ENCODE measurements at places on chromosomes 4 and X. TPM values are rescaled to one million over a fixed set of nuclear protein-coding genes. Genes with fewer than 3 reads are reported as not detected.
A peak's percentile ranks its signal among the peaks of the same experiment; 100 is the strongest.

DNA sequence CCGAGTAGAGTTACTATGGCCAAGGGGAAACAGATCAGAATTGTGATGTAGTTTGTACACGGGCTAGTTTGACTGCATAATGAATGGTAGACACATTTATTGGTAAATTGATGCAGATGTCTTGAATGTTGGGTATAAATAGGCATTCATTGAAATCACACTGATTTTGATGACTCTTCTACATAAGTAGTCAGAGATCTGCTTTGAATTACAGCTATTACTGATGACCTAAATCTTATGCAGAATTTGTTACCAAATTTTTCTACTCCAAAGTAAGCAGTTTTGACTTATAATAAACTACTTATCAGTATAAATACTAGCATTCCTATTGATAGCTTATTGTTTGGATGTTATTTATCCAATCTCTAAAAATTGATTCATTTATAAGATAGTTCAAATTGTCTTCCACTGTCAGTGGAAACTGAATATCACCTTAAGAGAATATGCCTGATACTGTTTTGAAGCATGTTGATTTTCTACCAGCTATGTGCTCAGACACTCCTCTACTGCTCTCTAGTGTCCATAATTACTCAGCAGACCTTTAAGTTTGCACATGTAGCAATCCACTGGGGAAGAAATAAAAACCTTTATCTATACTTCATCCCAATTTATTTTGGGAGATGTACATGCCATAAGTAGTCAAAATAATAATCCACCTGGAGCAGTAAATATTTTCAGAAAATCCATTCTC, 120.3 kb downstream of the RASL11B start:
- DNase-seq, result peak; percentile 73

DNA sequence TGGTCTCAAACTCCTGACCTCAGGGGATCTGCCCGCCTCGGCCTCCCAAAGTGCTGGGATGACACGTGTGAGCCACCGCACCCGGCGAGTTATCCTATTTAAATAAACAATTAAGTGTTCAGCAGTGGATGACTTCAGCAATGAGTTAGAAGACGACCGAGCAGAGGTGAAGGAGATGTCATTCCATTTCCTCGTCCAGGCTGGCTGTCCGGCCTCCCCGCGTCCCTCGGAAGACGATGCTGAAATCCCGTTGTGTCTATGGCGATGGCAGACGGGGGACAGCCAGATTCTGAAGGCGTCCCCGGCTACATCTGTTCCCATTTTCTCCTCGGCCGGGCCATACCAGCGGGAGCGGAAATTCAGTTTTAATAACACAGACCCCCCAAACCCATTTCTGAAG, 209.8 kb downstream of the CRLF2 start:
- no peak for DNase-seq

DNA sequence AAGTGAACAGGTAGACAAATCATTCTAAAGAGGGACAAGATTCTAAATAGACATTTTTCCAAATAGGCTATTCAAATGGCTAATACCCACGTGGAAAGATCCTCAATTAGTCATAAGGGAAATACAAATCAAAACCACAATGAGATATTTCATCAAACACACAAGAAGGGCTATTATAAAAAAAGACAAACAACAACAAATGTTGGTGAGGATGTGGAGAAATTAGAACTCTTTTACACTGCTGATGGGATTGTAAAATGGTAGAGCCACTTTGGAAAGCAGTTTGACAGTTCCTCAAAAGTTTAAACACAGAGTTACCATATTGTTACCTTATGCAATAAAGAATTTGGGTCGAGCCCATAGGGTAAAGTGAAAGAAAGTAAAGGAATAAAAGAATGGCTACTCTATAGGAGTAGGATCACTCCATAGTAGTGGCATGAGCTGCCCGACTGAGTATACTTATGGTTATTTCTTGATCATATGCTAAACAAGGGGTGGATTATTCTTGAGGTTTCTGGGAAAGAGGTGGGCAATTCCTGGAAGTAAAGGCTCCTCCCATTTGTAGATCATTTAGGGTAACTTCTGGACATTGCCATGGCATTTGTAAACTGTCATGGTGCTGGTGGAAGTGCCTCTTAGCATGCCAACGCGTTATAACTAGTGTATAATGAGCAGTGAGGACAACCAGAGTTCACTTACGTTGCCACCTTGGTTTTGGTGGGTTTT, 58.9 kb upstream of the FAM9C start:
- DNase-seq, result no peak

- no peak for DNase-seq
These were observed 39.5 kb upstream of the MAP3K15 start for GRCh38 chrX:19554786-19555185.

GRCh38 chr4:170008371-170008770, 17.8 kb downstream of the MFAP3L start:
- DNase-seq, result no peak

DNA sequence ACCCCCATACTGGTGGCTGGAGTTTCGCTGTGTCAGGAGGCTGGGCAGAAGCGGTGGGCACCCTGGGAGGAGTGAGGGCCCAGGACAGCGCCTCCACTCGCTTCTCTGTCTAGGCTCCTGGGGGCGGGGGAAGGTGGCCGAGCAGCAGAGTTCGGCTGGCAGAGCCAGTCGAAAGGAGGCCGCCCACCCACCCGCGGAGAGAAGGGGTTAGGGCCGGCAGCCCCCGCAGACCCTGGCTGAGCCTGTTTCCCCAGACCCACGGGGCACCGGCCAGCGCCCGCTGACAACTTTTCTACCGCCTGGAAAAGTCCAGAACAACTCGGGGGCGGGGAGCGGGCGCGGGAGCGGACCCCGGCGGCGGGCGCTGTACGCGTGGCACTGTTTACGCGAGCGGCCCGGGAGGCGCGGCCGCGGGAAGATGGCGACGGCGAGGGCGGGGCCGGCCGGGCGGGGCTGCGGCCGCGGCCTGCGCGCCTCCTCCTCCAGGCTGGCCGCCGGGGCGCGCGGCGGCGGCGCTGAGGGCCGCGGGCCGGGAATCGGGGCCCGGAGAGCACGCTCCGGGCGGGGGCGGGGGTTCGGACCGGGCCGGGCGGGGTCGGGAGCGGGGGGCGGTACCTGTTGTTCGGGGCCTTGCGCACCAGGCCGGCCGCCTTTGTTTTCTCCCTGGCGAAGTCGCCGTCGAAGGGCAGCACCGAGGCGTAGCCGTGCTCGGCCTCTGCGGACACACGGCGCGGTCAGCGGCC, 628 bp downstream of the MXD4 start:
- DNase-seq, result peak; percentile 19

- no peak for DNase-seq
These were observed 307.0 kb downstream of the ADGRL3 start for GRCh38 chr4:61507091-61507490.

DNA sequence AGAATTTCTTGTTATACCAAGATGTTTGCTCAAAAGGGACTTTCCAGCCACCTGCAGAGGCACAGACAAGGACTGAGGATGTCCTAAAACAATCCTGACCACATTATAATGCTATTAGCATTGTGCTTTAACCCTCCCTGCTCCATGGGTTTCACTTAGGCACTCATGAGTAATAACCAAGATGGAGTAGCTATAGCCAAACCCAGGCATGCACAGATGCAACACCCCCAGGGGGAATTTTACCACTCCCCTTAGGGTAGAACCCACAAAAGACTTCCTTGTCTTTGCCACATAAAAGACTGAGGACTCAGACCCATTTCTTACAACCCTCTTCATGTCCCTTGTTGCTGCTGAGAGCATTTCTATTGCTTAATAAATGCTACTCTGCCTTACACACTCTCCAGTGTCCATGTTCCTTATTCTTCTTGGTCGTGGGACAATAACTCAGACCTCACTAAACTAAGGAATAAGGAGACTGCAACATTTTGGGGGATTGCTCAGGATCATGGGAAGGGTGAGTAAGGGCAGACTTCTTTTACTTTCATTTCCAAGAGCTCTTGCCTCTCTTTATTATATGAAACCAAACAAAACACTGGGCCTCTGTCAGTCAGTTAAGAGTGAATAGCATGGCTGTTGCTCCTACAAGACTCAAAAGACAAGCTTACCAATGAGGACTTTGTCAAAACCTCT, 103.5 kb downstream of the TECRL start:
- DNase-seq, result no peak

GRCh38 chr4:84956014-84956413, 10.5 kb downstream of the WDFY3 start:
- no peak for DNase-seq

GRCh38 chrX:53171356-53171755, 53.7 kb downstream of the KDM5C start:
- no peak for DNase-seq

- DNase-seq, result peak; percentile 40
These were observed 71.0 kb downstream of the USP46 start for GRCh38 chr4:52588097-52588496.

GC gene
- not detected for total RNA-seq

PNCK gene
- 1.1 TPM for total RNA-seq

All from HT-29 (cell line).